ENCODE measurements at places on chromosomes 4 and X. TPM values are rescaled to one million over a fixed set of nuclear protein-coding genes. Genes with fewer than 3 reads are reported as not detected.

The PCDH7 gene
- 8.9 TPM for total RNA-seq

The NAP1L2 gene
- 3.1 TPM for total RNA-seq

The CXorf65 gene
- not detected for total RNA-seq

The KLHL4 gene
- 0.58 TPM for total RNA-seq

The AR gene
- 16.0 TPM for total RNA-seq

The QRFPR gene
- not detected for total RNA-seq

The RIBC1 gene
- total RNA-seq: 0.99 TPM

The AIMP1 gene
- 18.7 TPM for total RNA-seq

The MAGEA2B gene
- total RNA-seq: not detected

The PWWP3B gene
- 0.17 TPM for total RNA-seq
